ENCODE measurements at places on chromosomes 7 and 10.
A peak's percentile ranks its signal among the peaks of the same experiment; 100 is the strongest.

DNA sequence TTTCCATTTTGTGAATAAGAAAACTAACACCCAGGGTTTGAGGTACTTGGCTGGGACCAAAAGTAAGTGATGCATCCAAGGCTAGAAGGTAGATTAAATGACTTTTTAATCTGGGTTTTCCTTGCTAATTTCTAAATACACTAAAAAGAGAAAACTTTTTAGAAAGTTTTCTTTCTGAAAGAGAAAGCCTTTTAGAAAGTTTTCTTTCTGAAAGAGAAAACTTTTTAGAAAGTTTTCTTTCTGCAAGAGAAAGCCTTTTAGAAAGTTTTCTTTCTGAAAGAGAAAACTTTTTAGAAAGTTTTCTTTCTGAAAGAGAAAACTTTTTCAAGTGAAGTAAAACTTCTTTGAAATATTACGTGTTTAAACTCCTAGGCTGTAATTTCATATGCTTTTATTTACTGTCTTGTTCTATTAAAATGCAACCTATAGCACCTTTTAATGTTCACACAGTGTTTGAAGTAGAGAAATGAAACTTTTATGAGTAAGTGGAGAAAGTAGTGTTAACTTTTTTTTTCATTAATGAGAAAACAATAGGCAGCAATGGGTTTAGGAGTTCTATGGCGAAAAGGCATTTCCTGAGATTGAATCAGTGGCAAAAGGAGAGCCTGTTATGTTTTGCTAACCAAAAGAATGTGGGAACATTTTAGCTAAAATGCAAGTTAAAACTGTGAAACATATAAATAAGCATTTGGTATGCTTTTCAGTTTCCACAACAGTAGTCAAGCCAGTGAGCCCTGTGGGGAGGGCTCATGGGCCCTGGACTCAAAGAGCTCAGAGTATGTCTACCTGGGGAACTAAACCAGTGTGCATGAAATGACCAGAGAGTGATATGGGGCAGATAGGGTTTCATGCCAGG, 103.7 kb downstream of the RBM20 start:
- no peak for DNase-seq

DNA sequence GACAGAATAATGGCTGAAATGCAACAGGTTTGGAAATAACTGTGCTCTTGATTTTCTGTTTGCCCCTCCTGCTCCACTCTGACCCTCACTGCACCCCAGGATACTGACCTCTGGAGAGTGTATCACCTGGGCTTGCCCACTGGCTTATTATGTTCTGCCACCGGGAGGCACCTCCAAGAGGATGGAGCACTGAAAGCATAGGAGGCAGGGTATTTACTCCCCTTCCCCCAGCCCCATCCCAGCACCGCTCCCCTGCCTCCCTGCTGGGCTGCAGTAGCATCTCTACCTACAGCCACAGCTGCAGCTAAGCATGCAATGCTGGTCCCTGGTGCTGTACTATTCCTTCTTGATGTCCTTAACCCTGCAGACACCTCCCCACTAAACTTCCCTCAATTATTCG, 26.4 kb downstream of the RAB11FIP2 start:
- no peak for DNase-seq

GRCh38 chr7:66732439-66732838, 8.1 kb upstream of the RABGEF1 start:
- no peak for DNase-seq

- peak; percentile 30 for DNase-seq
Observed at GRCh38 chr10:95814011-95814727, 58.2 kb downstream of the ENTPD1 start.

DNA sequence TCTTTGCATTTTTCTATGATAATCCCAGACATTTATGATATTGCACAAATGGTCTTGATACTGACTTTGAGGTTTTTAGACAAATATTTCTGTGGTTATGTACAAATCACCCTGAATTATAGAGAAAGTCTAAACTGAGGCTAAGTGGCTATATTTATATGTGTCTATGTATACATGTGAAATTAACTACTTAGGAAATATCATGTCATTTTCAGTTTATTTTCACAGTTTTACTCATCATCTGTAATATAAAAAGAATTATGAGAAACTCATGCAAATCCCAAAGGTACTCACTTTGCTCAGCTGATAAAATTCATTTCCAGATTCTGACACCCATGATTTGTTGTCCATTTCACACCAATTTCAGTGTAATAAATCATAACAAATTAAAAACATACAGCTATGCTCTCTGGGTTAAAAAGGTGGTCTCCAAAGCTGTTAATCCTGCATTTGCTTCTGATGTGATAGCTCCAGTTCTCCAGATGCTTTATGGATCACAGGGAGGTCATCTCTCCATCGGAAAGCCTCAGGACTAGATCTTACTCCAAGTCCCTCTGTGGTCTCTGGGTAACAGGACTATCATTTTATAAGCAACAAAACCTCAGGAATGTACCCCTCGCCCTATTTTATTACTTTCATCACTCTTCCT, 673.9 kb downstream of the PARD3 start:
- DNase-seq = no peak

DNA sequence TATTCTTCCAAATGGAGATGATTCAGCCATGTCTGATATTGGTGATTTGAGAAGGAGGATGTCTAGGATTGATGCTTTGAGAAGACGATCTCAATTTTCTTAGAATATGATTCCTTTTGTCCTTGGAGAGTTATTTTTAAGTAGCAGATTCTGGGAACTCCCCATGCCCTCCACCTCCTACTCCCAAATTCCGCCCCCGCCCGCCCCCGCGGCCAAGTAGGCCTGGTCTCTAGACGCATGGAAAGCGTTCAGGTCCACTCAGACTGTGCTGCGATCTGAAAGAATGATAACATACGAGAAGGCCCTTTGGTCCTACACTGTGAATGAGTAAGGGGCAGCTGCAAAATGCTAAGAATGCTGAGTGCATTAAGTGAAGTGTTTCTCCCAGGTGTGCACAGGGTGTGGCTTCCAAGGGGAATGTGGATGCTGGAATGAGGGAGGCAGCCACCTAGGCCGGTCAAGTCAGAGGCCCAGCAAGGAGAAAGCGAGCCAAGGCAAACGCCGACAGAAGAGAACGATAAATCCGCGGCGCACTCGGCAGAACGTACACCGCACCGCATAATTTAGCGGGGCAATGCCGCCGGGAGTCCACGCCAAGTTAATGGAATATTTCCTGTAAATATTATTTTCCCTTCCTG, 142.3 kb downstream of the PRPF18 start:
- no peak for DNase-seq
